ENCODE measurements at places on chromosomes 6 and 20.

DNA sequence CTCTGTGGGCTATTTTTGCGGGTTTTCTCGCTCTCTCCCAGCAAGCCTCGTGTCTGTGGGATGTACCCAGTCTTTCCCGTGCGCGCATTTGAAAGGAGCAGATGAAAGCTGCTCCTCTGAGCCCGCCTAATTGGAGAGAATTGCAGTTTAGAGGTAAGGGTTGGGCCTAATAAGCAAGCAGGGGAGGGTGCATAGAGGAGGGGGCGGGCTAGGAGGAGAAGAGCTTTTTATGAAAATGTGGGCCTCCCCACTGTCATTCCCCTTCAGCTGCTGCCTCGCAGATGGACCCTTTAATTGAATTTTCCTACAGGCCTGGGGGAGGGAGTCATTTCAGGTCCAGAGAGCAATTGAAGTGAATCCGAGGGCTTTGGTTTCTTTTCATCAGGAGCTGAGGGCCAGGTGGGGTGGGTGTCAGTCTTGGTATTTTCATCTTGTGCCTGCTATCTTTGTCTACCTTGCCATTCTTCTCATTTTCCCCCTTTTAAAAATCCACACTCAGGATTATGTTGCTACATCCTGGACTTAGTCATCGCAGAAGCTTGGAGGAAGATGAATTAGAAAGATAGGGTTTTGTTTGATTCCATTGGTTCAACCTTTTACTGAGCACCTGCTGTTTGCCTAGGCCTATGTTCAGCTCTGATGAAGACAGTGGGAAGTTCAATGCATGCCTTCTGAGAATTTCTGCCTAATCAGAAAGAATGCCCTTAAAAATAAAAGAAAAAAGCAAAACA, 423.4 kb downstream of the CD83 start:
- DNase-seq = no peak

DNA sequence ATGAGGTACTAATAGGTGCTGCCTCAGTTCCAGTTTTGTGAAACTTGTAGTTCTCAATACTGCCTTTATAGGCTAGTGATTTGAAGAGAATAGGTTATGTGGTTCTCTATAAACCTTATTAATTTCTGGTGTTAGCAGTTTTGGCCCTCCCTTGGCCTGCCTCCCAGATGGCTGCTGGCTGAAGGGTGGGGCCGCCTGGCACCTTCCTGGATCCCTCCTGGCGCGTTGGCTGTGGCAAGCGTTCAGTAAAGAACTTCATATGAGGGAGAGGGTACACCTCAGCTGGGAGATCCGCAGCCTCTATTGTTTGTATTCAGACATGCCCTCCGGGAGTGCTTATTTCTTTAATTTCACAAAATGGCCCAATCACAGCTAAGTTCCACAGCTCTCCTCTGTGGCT, 51.9 kb downstream of the FAM120B start:
- no peak for DNase-seq

- DNase-seq = no peak
Measured at GRCh38 chr20:7274870-7275269, 507.4 kb downstream of the BMP2 start.

- no peak for DNase-seq
Measured at GRCh38 chr20:39877788-39878187, 811.2 kb downstream of the MAFB start.

- DNase-seq = no peak
Measured at GRCh38 chr6:158011478-158011920, 29.8 kb downstream of the SYNJ2 start.

DNA sequence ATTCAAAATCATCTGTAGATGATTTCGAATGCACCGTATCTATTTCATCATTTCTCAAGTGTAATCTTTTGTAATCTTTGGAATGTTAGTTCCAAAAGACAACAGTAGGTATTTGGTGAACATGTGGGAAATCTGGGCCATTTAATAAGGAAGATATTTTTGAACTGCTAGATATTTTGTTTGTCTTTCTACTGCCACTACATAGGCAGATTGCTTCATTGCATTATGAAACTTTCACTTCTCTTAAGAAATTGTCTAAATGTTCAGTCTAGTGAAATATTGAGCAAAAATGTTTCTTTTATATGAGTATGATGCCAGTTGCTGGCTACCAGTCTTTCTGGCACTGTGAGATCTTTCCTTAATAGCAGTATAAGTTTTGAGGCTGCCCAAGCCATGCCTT, 527.8 kb upstream of the RNF217 start:
- no peak for DNase-seq

DNA sequence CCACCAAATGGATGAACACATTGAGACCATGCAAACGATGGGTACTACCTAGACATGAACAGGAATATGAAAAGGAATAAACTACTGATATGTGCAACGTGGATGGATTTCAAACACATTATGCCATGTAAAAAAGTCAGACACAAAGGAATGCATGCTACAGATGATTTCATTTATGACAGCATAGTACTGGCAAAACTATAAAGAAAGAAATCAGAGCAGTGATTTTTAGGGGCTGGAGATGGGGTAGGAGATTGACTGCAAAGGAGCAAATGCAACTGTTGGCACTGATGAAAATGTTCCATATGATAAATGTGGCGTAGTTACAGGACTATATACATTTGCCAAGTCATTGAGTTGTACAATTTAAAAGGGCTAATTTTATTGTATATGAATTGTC, 13.4 kb upstream of the COL12A1 start:
- no peak for DNase-seq

GRCh38 chr6:82571455-82571854, 207.8 kb downstream of the TPBG start:
- no peak for DNase-seq

DNA sequence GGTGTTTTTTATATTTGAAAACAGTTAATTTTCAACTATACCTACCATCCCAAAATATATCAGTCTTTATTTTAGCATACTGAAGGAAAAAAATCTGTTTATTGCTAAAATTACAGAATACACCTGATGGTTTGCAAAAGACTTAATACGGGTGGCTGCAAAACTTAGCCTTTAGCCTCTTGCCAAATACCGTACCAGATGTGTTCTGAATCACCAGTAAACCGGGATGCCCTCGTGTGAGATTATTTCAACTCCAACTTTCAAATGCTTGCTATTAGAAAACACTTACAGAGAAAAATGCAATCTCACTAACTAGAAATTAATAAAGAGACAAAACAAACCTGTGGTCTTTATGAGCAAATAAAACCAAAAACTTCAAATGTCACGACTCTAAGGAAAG, 36.0 kb downstream of the REV3L start:
- DNase-seq = no peak

- DNase-seq = no peak
Measured at GRCh38 chr6:151254451-151255081, 14.8 kb downstream of the AKAP12 start.

DNA sequence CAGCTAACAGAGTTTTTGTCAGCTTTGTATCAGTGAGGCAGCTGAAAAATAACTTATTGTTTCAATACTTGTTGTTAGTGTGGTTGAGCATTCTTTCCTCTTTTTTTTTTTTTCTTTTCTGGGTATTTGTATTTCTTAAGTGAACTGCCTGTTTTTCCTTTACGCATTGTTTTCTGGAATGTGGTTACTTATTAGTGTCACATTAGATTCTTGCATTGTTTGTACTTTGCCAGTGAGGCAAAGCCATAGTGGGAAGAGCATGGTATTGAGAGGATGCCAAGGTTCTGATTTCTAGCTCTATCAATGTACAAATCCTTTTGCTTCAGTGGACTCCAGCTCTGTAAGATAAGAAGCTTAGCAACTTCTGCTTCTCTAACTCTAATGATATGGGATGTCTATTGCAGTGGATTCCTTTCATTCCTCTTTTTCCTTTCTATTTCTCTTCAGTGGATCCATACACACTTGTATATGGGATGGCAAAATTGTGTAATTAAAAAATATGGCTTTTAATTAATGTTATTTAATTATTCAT, 3.9 kb downstream of the CDKAL1 start:
- DNase-seq = no peak

GRCh38 chr20:9348747-9349146, 165.6 kb upstream of the LAMP5 start:
- no peak for DNase-seq

- DNase-seq = no peak
Measured at GRCh38 chr20:35446356-35447078, 8.5 kb upstream of the GDF5 start.

DNA sequence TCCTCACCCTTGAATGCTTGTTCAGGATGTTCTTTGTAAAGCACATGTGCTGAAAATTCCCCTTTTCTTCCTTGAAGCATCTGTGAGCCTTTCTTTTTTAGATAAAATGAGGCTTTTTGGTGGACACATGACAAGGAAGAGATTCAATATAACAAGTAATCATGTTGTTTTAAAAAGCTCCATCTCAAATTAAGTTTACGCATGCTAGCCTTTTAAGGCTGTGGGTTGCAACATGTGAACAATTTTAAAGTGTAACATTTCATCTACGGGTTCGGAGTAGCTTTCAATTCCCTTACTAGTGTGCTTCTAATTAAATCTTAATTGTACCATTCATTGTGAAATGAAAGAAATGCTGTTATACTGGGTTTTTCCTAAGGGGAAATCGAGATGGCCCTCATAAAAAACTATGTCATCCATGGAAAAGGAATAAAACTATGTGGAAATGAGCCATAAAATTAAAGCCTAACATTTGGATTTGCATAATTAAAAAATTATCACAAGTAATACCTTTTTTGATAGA, 19.3 kb upstream of the OSTM1 start:
- no peak for DNase-seq

DNA sequence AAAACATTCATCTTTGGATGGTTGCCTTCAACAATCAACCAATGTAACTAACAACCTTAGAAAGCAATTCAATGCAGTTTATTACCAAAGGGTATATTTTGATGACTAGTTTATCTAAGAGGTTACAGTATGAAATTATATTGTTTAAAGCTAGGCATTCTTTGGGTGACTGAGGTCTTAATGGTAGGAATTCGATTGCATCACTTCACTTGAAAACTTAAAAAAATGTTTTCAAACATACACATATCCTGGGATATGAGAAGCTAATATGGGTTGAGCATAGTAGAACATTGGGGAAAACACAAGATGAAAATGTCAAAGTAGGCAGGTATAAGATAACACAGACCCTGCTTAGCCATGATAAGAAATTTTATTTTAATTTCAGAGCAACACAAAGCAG, 144.6 kb upstream of the BMP5 start:
- no peak for DNase-seq

- DNase-seq = no peak
Measured at GRCh38 chr6:154491567-154492470, 18.7 kb downstream of the CNKSR3 start.

DNA sequence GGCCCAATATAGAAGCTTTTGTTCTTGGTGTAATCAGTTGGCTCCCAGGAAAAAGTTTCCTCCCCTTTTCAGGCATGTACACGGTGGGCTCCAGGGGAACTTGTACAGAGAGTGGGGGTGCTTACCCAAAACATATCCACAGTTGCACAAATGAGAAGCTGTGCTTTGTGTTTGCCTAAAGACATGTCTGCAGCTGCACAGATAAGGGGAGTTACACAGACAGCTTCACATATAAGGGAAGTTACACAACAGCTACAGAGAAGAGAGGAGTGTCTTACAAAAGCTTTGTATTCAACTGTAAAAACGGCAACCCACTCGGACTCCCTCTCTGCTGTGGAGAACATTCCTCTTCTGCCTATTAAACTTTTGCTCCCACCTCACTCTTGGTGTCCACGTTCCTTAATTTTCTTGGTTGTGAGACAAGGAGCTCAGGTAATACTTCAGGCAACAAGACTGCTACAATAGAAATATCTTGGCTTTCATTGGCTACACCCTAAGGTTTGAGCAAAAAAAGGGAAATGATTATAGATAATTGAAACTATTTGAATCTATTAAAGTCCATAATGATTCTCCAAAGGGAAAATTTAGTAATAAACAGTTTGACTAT, 7.4 kb upstream of the PNRC1 start:
- no peak for DNase-seq

GRCh38 chr6:157879034-157879872, 56.2 kb downstream of the SNX9 start:
- DNase-seq = no peak

DNA sequence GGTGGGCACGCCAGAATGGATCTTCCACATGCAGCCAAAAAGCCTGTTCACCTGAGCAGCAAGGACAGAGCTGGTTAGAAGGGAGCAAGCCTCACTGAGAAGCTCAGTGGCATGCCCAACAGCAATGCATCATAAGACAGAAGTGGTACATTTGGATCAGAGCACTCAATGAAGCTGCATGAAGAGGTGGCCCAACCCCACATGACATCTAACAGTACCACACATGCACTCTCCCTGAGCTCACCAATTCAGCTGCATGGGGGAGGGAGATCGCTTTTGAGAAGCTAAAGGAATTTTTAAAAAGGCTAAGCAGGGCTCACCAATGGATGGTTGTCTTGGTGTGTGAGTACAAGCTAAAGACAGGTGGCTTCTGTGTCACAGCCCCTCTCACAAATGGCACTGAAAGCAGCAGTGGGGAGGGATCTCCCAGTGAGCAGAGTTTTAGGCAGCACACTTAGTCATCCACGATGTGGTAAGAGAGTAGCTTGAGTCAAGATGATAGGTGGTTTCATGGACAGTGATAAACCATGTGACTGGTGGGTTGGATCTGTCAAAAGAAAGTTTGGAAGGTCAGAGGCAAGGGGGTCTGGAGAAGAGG, 166.6 kb upstream of the TAB2 start:
- DNase-seq = no peak

GRCh38 chr6:90689172-90689571, 102.3 kb upstream of the MAP3K7 start:
- no peak for DNase-seq

DNA sequence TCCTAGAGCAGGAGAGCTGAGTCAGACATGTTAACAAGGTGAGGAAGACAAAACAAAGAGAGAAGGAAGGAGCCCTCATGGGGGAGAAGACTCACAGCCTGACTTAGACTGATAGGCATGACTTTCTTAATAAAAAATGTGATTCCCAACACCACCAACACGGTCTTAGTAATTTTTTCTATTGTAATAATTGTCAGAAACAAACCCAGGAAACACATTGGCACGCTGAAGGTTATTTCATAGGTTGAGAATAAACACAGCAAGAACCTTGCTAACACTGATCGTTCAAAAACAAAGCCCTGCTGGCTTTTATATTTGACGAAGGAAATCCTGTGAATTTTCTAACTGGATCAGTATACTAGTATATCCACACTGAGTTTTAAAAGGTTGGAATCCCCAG, 286.8 kb downstream of the HACE1 start:
- no peak for DNase-seq

DNA sequence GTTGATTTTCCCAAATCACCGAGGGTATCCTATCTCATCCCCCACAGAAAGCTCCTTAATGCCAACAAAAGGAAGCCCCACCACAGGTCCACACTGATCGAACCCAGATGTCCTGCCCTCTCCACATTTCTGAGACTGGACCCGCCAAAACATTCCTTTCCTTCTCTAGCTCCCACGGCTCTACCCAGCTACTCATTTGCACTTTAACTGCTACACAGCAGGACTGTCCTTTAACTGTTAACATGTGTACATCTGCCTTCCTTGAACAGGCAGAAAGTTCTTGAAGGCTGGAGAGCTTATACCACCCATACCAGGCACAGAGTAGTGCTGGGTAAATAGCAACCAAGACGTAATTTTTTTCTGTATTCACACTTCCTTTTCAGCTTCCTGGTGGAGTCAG, 68.6 kb downstream of the TRMT6 start:
- no peak for DNase-seq

Measured in stimulated activated CD4-positive, alpha-beta T cell treated with anti-CD3 and anti-CD28 coated beads, TNF-alpha, amount 100 ng/mL, for 4 hours (primary cell).